ENCODE measurements at places on chromosomes 7 and 10.

DNA sequence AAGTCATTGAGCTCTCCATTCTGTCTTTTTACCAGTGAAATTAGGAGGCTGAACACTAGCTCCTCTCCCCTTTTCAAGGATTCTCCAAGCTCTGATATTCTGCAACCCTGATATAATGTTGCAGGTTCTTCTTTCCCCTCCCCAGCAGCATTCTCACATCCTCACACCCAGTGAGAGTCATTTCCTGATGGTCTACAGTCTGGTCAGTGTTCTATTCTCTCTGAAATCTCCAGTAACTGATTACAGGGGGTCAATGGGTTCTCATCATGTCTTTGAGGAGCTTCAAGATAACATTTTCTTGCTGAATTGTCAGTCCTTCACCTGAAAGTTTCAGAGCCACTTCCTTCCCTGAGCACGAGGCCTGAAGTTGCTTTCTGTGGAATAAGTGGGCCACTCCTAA lies 299.4 kb downstream of the PTEN start:
- DNase-seq: no peak

- DNase-seq: no peak
These were observed 27.7 kb upstream of the LRRD1 start for GRCh38 chr7:92206672-92207071.

- peak; percentile 53 for DNase-seq
These were observed 51.2 kb upstream of the LAMB4 start for GRCh38 chr7:108181073-108181985.

DNA sequence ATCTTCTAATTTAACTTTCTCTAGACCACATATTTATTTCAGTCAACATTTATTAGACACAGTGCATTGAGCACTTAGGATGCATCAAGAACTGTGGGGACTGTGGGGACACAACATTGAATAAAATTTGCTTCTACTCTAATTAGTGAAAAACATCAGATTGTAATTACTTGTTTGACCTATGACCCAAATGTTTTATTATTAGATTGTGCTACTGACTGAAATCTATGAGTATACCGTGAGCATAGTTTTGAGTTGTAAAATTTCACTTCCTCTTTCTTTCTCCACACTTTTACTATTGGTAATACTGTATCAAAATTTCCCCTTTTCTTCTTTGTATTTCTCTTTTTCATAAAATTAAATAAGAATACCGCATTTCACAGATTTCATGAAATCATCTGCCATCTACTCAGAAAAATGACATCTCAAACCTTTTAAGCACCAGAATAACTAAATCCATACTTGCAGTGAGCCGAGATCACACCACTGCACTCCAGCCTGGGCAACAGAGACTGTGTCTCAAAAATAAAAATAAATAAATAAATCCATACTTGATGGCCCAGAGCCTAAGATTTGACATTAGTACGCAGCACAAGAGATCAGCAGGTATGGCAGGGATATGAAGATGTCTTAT lies 25.4 kb upstream of the INPP5F start:
- no peak for DNase-seq

DNA sequence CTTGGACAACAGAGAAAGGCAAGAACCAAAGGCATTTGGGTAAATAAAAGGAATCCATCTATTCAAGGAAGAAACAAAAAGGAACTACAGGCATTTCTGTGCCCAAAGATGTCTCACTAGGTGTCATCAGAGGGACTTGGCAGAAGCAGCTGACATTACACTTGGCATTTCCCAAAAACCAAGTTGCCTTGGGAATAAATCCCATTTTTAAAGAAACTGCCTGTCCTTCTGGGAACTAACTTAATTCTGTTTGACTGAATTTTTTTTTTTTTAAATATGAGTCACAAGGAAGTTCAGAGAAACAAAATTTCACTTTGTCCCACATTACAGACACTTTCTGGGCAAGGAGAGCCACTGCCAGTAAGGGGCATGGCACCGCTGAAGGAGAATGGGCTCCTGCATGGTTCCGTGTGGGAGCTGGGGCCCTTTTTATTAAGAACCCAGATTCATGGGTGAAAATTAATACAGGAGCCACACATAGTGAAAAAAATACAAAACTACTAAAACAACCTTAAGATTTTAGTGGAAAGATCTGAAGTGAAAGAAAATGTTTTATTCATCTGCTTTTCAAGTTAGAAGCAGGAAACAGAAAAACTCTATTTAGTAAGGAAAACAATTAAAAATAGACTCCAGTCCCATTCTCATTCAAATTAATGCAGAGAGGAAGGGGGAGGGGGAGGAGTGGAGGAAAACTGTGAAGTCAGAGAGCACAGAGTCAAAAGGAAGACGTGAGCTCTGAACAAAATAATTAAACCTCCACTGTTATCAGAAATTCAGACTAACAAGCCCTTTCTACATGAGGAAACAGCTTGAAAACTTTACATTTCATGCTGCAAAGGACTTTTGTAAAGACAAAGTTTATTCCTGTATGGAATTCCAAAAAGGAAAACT lies 118.4 kb upstream of the PDLIM1 start:
- DNase-seq: no peak

DNA sequence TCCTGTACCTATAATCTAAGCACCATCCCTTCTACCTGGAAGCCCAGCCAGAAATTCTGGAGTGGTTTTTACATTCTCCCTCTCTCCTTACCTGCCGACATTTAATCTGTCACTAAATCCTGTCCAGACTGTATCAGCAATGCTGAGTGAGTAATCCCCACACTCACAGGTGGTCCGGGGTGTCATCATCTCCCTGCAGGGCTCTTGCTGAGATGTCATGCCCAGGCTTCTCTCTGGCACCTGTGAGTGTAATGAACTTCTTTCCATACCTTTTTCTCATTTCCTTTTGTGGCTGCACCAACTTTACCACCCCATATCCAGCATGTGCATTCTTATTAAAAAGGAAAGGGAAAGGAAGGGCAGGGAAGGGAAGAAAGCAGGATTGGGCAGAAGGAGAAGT lies 355.2 kb downstream of the CCSER2 start:
- DNase-seq: no peak

GRCh38 chr7:7183061-7183837 lies 905 bp downstream of the C1GALT1 start:
- no peak for DNase-seq

DNA sequence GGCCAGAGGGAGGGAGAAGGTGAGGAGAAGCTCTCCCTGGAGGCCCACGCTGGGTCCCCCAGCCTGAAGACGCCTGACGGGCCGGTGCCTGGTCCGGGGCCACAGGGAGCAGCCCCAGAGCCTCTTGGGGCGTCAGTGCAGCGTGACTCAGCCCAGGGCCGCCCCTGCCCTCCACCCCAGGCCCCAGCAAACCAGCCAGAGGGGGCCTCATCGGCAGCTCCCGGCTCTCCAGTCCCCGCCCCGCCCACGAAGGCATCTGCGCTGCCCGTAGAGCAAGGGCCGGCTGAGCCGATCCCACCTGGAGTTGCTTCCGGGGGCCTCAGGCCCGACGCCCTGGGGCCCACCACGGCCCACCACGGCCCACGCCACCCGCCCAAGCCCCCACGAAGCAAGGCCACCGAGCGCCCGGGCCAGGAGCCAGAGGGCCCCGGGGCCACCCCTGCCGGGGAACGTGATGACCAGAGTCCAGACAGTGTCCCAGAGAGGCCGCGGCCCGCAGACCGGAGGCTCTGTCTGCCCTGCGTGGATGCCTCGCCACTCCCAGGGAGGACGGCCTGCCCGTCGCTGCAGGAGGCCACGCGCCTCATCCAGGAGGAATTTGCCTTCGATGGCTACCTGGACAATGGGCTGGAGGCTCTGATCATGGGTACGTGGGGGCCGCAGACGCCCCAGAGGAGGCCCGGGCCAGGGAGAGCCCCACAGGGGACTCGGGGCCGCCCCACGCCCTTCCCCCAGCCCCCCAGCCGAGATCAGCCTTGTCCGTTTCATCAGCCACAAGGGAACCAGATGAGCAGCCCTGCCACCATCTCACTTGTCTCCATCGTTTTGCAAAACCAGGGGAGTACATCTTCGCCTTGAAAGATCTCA lies 31.2 kb upstream of the UTF1 start:
- no peak for DNase-seq

DNA sequence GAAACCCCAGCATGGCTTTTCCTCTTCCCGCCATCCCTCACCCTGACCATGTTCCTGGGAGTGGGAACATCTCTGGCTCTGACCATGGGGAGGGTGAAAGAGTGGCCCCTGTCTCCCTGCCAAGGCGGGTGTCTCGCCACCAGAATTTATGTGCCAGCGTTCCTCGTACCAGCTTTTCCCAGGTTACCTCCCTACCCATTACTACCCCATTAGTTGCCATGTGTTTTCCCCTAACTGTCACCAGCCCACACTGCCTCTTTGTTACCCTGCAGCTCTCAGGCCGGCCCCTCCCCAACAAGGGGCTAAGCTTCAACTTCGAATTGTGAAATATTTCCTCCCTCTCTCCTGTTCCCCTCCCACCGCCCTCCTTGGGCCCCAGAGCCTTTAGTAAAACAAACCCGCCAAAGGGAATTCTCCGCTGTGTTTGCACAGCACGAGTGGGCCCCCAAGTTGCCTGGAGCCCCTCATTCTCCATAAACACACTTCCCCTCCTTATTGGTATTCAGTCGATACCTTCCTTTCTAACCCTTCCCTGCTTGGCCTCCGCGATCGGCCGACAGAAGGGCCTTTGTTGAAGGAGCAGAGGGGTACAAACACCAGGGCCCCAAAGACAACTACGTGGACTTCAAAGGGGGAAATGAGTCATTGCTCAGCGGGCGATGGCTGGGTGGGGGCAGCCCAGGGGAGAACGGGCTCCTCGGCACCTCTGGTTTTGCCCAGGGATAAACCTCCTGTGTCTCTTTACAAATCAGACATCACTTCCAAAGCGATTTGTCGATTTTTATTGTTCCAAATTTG lies 45.5 kb downstream of the SLIT1 start:
- DNase-seq: no peak

DNA sequence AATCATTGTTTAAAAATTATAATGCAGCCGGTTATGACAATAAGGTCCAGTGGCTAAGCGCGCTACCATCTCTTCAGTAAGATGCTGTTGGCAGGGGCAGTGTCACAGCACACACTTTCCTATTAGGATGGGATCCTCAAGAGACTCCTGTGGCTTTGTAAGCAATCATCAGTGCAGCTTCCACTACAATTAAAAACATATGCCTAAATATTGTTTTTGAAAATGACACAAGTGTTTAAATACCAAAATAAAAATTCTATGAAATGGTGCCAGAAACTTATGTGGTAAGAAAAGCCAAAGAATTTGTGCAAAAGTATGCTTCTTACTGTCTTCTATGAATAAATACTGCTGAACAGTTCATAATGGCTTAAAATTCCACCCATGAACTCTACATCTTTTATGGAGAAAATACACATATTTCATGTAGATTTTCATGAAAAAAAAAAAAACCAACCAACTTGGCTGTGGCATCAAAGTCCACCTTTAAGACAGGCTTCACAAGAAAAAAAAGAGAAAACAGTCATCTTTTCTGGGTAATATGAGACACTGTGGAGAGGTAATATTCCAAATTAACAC lies 132.8 kb downstream of the SEMA3C start:
- DNase-seq: peak; percentile 87

DNA sequence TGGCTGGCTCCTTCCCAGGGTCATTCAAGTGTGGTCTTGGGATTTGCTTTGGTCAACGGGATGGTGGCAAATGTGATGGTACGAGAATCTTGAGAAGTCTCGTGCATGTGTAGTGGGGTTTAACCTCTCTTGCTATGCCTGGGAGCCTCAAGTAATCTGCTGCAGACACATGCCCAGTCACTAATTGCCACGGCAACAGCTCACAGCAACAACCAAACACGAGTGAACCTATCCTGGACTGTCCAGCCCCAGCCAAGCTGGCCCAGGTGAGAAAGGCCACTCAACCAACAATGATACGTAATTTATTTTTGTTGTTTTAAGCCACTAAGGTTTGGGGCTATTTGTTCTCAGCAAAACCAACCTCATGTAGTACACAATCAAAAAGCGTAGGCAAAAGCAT lies 38.1 kb upstream of the DDC start:
- DNase-seq: no peak

DNA sequence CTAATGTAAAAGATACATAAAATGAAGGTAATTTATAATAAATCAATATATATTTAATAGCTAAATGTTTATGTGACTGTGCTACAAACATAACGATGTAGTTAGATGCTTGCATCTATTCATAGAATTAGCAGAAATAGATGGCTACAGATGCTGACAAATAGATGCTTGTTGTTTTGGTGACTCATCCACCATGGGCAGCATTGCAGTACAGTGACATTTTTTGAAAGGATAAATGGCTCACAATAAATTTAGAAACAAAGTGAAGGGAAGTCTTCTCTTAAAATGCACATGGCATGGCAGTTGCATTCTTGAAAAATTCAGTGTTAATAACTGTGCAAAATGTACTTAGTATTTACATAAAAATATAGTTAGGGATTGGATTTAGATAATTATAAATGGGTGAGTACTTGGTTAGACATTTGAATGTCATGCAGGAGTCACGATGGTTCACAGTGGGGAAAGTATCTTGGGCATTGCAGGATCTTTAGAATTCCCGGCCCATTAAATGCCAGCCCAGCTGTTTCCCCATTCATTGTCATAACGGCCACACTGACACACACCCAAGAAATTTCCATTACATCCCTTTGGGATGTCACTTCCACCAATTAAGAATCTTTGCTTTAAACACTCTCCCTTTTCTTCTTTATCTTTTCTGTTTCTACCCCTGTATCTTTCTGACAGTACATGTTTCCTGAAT lies 564.1 kb downstream of the ATRNL1 start:
- no peak for DNase-seq

GRCh38 chr10:70705121-70705861 lies 33.0 kb downstream of the ADAMTS14 start:
- no peak for DNase-seq

DNA sequence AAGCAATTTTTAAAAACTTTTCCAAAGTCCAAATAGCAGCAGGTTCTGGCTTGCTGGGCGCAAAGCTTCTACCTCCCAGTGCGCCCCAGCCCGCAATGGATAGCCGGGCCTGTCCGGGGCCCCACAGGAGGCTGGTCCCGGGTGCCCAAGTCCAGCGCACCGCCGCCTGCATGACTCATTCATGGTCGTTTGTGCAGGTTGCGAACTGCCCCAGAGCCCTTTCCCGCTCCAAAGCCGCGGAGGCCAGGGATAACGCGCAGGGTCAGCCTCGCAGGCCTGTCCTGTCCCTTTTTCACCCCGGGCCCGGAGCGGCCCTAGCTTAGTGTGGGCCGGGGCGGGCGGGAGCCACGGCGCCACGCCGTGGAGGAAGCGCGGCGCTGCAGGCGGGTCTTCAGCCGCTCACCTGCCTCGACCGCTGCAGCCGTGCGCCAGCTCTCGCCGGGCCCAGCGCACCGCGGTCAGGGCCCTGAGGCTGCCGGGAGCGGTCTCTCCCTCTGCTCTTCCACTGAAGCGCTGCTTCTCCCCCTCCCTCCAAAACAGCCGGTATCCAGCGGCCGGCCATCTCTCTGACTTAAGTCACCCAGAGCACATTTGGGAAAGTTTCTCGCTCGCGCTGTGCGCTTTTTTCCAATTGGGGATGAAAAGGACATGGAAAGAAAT lies 1.7 kb upstream of the EGR2 start:
- peak; percentile 63 for DNase-seq
